Activated CD4-positive, alpha-beta T cell treated with anti-CD3 and anti-CD28 coated beads, Interleukin-10, Interleukin-2, amounts not matched to agents 100 ng/mL and 50 ng/mL, durations not matched to agents 16 hours and 8 hours (primary cell): ENCODE measurements at places on chromosomes 13 and 19.

DNA sequence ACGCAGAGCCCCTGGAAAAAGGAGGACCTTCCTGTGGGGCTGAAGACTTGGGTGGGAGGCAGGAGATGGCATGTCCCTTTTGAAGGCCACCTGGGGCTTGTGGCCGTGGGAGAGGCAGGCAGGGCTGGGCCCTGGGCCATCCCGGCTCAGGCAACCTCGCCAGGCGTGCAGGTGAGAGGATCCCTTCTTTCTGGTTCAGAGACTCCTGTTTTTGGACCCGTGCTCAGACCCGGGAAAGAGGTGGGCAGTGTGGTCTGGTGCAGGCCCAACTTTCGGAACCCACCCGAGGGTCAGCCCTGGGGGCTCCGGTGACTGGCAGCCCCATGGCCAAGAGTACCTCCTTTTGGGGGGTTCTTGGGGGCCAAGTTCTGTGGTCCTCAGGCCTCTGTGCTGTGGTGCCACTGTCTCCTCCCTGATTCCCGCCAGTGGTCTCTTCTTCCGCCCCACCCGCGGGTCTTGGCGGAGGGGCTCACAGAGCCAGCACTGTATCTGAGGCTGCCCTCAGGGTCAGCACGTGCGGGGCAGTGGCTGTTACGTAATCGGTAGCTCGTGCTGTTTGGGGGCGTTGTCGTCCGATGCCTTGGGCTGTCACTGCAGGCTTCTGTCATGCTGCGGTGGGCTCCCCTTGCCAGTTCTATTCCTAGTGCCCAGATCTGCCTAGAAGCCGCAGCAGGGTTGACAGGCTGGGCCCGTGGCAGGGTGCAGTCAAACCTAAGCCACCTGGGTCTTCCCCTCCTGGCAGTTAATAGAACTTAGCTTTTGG, 42.7 kb downstream of the KDM4B start:
- DNase-seq, result no peak

DNA sequence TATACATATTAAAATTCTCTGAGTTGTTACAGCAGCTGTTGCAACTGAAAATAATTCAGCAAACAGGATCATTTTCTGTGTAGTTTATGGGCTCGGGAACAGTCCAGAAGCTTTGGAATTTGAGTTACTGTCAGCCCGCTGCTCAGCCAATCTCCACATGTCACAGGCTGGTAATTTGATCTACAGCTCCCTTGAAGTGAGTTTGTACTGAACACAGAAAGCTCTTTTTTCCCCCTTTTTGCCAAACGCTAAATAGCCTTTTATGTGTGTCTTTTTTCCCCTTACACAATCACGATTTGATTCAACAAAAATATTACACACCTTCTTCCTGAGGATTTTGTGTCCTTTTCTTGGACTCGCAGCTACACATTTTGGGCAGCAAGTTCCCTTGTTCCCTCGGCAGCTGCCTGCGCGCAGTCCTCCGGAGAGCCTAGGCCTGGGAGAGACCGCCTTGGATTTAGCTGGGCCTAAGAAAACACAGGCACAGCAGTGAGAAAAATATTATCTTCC, 371.4 kb downstream of the KCNRG start:
- no peak for DNase-seq

DNA sequence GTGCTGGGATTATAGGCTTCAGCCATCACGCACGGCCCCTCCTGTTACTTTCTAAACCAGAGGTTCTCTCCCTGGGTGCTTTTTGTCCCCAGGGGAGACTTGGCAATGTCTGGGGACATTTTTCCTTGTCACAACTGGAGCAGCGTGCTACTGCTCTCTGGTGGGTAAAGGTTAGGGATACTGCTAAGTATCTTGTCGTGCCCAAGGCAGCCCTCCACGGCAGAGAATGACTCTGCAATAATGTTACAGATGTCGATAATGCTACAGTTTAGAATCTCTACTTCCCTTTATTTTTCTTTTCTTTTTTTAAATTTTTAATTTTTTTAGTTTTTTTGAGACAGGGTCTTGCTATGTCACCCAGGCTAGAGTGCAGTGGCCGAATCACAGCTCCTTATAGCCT, 38.0 kb downstream of the ADGRE1 start:
- DNase-seq, result no peak

DNA sequence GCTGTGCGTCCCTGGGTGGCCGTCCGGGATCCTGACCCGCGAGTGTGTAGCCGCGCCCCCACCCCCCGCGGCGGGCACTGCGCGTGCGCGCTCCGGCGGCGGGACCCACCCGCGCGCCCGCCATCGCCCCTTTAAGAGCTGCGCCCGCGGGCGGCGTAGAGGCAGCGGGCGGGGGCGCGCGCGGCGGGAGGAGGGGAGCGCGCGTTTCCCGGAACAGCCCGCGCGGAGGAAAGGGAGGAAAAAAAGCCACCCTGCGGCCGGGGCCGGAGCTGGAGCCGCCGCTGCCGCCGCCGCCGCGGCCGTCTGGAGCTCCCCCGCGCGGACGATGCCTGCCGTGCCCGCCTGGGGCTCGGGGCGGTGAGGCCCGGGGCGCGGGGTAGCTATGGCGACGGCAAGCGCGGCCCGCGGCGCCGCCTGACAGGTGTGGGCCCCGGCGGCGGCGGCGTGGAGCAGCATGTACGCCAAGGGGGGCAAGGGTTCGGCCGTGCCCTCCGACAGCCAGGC, at the start of gene SSBP4:
SSBP4 (plus strand) TSS at position 204 of the 504 bp plus-strand sequence; CDS start at position 455, 251 bp downstream.
- peak; percentile 85 for DNase-seq

DNA sequence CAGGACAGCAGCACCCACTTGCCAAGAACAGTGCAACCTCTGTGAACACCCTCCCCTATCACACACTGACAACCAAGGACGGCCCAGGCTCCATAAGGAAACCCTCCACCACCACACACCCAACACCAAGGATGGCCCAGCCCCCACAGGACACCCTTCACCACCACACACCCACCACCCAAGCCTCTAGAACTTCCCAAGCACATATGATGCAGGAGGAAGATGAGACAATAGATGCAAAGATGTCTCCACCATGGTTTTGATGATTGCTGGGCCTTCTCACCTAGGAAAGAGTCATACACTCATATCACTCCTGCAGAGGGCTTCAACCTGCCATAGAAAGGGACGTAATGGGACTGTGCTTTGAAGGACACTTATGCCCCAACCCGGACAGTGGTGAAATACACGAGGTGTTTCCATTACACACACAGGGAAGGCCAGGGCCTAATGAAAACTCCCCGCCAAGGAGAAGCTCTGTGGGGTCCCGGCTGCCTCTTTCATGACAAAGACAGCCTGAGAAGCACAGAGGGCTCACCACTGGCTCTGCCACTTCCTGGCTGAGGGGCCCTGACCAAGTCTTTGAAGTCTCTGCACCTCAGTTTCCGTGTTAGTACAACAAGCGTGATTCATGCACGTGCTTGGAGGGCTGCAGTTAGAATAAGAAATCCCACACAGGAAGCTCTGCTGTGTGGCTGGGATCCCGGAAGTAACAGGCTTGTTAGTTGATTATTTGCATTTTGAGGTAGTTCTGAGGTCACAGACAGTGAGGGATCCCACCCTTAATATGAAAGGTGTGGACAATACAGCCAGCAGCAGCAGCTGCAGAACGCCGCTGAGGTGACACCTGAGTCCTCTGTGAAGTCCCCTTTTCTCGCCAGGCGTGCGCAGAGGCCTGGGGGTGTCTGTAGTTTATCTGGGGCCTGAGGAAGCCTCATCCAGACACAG, 61.9 kb upstream of the ATP12A start:
- peak; percentile 95 for DNase-seq

GRCh38 chr13:70541451-70541850, 433.2 kb upstream of the KLHL1 start:
- DNase-seq, result no peak

- DNase-seq, result no peak
These were observed 90.4 kb downstream of the COL4A1 start for GRCh38 chr13:110216398-110217041.

DNA sequence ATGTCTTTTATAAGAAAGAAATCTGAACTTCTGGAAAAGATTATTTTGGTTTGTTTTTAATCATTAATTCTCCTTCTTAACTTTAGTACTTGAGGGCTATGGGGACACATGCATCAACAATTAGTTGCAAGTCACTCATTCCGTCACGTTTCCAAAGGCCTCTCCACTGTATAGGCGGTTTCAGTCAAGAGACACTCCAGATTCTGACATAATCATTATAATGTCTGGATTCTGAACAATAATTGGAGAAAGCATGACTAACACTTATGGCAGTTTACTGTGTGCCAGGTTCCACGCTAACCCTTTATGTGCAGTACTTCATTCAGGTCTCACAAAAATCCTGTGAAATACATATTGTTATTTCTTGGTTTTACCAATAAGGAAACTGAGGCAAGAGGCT, 71.9 kb downstream of the TNFRSF19 start:
- no peak for DNase-seq

DNA sequence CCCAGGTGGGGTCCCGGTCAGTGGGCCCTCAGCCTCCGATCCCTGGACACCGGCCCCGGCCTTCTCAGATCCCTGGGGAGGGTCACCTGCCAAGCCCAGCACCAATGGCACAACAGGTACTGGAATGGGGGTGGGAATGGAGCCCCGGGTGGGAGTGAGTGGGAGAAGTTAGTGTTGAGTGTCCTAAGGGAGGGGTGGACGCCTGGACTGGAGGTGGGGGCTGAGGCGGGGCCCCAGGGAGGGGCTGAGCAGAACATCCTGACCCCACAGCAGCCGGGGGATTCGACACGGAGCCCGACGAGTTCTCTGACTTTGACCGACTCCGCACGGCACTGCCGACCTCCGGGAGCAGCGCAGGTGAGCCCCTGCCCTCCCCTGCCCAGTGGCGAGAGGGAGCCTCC, 17.7 kb downstream of the EPN1 start:
- no peak for DNase-seq

DNA sequence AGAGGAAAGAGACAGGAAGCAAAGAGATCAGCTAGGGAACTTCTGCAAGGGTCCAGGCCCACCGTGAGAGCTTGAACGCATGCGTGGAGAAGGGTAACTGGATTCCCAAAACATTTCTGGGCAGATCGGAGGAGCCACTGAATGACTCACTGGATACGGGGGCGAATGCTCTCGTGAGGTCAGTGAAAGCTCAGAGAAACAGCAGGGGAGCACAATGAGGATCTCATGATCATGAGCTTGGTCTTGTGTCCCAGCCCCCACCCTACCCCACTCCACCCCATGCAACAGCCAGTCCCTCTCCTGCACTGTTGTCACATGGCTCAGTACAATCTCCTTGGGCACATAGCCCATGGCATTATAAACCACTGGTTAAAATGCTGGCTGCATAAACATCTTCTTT, 40.6 kb downstream of the DCLK1 start:
- no peak for DNase-seq

DNA sequence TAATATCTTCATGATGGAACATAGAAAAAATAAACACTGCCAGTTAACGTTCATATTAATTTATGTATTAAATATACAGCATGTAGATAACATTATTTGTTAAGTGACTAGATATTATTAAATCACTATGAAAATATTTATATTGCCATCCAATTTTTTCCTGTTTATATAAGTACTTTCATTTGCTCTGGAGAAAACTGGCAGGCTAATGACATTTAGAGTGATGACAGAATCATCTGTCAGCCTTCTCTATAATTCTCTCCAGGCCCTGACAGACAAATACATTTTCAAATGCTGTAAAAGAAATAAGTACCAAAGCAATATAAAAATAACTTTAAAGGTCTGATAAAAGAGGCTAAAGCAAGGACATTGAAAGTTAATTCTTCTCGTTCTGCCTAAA, 2556.7 kb upstream of the PCDH20 start:
- no peak for DNase-seq

DNA sequence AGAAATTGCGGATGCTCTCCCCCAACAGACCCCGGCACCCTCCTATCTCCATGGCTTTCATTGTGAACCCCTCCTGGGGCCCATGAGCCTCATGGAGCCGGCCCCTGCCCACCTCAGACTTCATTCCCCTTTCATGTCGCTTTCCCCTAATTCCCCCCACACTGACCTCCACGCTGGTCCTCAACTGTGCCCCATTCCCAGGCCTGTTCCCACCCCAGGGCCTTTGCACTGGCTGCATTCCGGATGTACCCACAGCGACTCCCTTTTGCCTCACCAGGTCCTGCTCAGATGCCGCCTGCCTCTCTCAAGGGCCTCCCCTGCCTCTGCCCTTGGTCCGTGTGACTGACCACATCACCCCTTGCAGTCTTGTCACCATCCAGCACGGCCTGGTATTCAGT, 13.3 kb downstream of the SLC27A1 start:
- DNase-seq, result no peak

DNA sequence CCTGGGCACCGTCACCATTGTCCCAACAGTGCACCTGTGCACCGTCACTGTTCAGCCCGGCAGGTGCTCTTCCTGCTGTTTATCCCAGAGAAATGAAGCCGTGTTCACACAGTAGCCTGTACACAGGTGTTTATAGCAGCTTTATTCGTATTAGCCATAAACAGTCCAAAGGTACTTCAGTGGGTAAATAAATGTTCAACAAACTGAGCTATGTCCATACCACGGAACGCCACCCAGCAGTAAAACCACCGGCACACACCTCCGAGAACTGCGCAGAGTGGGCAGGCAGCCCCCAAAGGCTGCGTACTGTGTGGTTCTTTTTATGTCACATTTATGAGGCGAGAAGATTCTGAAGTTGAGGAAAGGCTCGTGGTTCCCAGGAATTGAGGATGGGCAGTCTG, 44.9 kb upstream of the DCUN1D2 start:
- DNase-seq, result no peak

DNA sequence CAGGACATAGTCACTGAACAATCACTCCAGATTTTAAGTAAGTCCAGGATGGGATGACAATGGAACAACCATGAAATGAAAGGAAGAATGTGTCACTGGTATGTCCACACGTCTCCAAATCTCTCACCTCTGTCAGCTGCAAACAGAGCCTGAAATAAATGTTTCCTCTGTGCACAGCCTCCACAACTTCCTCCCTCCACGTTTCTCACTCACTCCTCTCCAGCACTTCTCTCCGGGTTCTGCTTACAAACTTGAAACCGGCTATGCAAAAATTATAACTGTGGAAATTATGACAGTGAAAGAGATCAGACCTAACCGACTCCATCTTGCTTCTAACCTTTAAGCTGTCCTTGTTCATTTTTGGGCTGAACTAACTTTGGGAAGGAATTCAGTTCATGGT, 35.0 kb upstream of the ALOX5AP start:
- DNase-seq, result no peak

- DNase-seq, result no peak
These were observed 16.2 kb downstream of the EGLN2 start for GRCh38 chr19:40815223-40815622.

- no peak for DNase-seq
These were observed 70.5 kb upstream of the CSNK1A1L start for GRCh38 chr13:37175996-37176395.

- DNase-seq, result no peak
These were observed 1.4 kb downstream of the NLRP2 start for GRCh38 chr19:54967611-54968010.

DNA sequence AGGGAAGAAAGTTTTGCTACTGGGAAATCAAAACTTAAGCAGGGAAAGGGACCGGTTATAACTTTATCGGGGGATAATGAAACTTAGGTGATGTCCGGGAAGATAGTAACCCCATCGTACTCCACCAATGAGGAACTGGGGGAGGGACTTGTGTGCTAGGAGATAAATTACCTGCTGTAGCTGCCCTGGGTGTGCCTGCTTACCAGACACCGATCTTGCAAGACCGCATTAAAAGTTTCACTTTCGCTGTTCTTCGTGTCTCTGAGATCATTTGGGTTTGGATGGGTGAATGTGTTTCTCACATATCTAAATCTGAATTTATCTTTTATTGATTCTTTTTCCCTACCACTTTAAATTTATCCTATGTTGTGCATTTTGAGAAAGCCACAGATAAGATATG, 381.4 kb downstream of the SLITRK6 start:
- no peak for DNase-seq

- no peak for DNase-seq
These were observed 542 bp downstream of the CACNG7 start for GRCh38 chr19:53909471-53910169.
